ENCODE measurements at places on chromosomes 6 and 20.

DNA sequence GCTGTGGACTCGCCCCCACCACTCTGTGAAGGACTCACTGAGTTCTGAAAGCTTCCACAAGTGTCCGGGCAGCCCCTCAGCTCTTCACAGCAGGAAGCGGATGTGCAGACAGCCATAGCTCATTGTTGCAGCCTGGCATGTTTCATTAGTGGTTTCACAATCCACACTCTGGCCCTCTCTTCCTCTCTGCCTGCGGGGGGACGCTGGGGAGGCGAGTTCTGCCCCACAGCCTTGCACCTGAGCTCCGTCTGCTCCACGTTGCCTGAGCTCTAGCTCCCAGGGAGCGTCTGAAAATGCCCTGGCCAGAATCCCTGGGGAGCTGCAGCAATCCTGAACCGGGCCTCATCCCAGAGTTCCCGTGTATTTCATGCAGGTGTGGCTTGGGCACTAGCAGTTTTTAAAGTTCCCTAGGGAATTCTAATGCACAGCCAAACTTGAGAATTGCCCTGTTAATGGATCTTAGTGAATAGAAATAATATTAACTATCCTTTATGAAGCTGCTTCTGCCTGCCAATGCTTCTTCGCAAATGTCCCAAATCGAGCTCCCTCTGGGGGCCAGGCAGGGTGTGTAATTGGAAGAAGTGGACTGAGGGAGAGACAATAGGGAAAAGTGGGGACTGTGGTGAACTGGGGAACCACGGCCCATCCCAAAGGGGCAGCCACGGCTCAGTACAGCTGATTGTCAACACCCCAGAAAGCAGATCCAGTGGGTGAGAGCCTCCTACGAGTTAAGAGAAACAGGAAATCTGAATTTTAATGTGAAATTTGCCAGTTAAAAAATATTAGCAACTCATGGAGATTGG lies 51.5 kb downstream of the CTCFL start:
- H3K4me3 ChIP-seq: peak overlapping the region; percentile 13
- peaks cover 19% of the 10 kb centered on the region for H3K27me3 ChIP-seq
- H3K4me1 ChIP-seq: peaks cover 21% of the 10 kb centered on the region
- no peak for DNase-seq

GRCh38 chr20:2173186-2173585 lies 71.6 kb downstream of the STK35 start:
- peaks cover 5% of the 10 kb centered on the region for H3K4me1 ChIP-seq
- H3K27me3 ChIP-seq: peaks cover 47% of the 10 kb centered on the region
- H3K27ac ChIP-seq: no peak overlapping the region
- no peak for DNase-seq
- no peaks in the 10 kb centered on the region for H3K36me3 ChIP-seq

GRCh38 chr6:150116200-150116800 lies 26.5 kb upstream of the PPP1R14C start:
- peaks cover 6% of the 10 kb centered on the region for H3K27me3 ChIP-seq
- DNase-seq: no peak
- peaks cover 14% of the 10 kb centered on the region for H3K4me1 ChIP-seq

GRCh38 chr20:52290569-52290968 lies 99.0 kb upstream of the ZFP64 start:
- no peaks in the 10 kb centered on the region for H3K36me3 ChIP-seq
- no peak overlapping the region for H3K4me3 ChIP-seq
- H3K27ac ChIP-seq: peak overlapping the region; percentile 11
- H3K4me1 ChIP-seq: no peaks in the 10 kb centered on the region
- H3K27me3 ChIP-seq: peaks cover 35% of the 10 kb centered on the region

- no peaks in the 10 kb centered on the region for H3K27me3 ChIP-seq
- DNase-seq: no peak
- H3K27ac ChIP-seq: no peak overlapping the region
These were observed 123.2 kb downstream of the TAF4 start for GRCh38 chr20:61942526-61942925.

DNA sequence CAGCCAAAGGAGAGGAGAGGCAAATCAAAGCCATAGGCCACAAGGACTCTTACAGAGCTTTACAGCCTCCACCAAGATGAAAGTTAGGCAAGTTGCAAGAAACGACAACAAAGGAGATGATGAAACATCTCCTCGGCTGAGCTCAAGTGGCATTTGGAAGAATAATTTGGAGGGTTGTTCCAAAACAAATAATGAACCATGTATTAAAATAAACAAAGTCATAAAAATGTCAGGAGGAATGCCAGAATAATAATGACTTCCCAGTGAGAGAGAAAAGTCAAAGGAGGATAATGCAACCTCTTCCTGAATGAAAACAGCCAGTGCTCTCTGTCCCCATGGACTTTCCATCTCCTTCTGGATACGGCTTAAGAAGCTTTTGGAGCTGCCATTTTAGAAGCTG lies 371.4 kb upstream of the ID4 start:
- H3K4me3 ChIP-seq: no peak overlapping the region
- H3K27me3 ChIP-seq: no peaks in the 10 kb centered on the region
- H3K4me1 ChIP-seq: no peaks in the 10 kb centered on the region
- H3K27ac ChIP-seq: no peak overlapping the region
- H3K36me3 ChIP-seq: no peaks in the 10 kb centered on the region
- DNase-seq: no peak

DNA sequence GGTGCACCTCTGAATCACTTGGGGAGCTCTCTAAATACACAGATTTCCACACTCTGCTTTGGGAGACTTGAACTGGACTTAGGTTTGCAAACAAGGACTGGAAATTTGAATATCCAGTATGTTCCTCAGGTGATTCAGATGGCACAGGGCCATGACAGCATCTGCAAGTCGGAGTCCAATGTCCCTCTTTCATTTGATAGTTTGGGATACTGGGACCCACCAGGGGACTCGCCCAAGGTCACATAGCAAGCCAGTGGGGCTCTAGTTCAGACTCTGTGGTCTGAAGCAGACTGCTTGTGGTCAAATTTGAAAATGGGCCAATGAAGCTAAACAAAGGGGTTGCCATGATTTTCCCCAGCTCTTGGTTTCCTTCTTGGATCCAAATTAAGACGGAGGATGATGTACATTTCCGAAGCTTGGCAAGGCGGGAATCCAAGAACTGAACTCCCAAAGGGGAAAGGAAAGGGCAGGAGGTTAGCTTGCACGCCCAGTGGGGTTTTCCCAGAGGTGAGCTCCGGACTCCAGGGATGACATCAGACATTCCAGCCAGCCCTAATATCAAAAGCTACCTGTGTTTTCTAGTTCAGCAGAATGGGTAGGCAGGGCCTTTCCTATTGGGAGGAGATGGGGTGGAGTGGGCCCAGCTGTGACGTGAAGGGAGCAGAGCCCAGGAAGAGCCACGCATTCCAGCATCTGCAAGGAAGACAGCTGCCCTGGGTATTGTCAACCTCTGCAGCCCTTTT lies 3.4 kb upstream of the SYS1 start:
- H3K4me3 ChIP-seq: no peak overlapping the region
- peaks cover 12% of the 10 kb centered on the region for H3K36me3 ChIP-seq
- no peaks in the 10 kb centered on the region for H3K27me3 ChIP-seq
- no peak for DNase-seq
- no peak overlapping the region for H3K27ac ChIP-seq
- H3K4me1 ChIP-seq: peaks cover 19% of the 10 kb centered on the region

GRCh38 chr6:33993091-33993490 lies 152.8 kb downstream of the GRM4 start:
- H3K4me1 ChIP-seq: no peaks in the 10 kb centered on the region
- no peak overlapping the region for H3K27ac ChIP-seq
- no peak for DNase-seq
- peaks cover 41% of the 10 kb centered on the region for H3K27me3 ChIP-seq
- H3K36me3 ChIP-seq: no peaks in the 10 kb centered on the region

- H3K27me3 ChIP-seq: no peaks in the 10 kb centered on the region
- DNase-seq: no peak
These were observed 59.1 kb upstream of the SUPT3H start for GRCh38 chr6:45436544-45437438.

- peak; percentile 44 for DNase-seq
- H3K27ac ChIP-seq: no peak overlapping the region
- H3K27me3 ChIP-seq: no peaks in the 10 kb centered on the region
- no peaks in the 10 kb centered on the region for H3K4me1 ChIP-seq
- H3K36me3 ChIP-seq: no peaks in the 10 kb centered on the region
- no peak overlapping the region for H3K4me3 ChIP-seq
These were observed 20.2 kb upstream of the GJE1 start for GRCh38 chr6:142112451-142113061.

- peaks cover 2% of the 10 kb centered on the region for H3K36me3 ChIP-seq
- H3K4me1 ChIP-seq: no peaks in the 10 kb centered on the region
- no peak for DNase-seq
These were observed 145.9 kb downstream of the SYCP2 start for GRCh38 chr20:59787538-59787890.

DNA sequence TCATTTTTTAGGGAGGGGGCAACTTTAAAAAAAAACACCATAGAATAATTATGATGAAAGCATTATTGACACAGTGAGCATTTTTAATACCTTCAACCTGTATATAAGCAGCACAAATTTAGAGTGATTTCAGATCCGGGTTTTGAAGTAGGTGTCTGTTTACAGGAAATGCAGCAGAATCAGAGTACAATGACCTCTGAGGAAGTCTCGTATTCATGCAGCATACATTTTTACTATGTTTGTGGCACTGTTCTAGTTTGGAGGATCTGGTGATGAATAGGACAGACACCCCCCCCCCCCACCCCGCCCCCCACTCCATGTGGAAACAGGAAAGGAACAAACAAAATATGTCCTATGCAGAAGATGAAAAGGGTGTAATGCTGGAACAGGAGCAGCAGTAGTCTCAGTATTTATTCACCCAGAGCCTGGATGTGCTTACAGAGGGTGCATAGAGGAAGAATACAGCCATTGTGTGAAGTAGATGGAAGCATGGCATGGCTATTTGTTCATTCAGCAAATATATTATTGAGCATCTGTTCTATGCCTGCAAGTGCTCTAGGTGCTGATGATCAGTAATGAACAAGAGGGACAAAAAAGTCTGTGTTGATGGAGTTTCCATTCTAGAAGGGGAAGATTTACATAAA lies 19.7 kb downstream of the VAPB start:
- H3K27me3 ChIP-seq: no peaks in the 10 kb centered on the region
- no peaks in the 10 kb centered on the region for H3K36me3 ChIP-seq
- H3K4me1 ChIP-seq: peaks cover 44% of the 10 kb centered on the region
- no peak for DNase-seq
- H3K4me3 ChIP-seq: peak overlapping the region; percentile 51
